ENCODE measurements at places on chromosomes 3 and 15.

GRCh38 chr15:70254311-70254869 lies 156.7 kb upstream of the TLE3 start:
- DNase-seq = no peak

GRCh38 chr3:134350861-134351311 lies 23.4 kb downstream of the AMOTL2 start:
- no peak for DNase-seq

DNA sequence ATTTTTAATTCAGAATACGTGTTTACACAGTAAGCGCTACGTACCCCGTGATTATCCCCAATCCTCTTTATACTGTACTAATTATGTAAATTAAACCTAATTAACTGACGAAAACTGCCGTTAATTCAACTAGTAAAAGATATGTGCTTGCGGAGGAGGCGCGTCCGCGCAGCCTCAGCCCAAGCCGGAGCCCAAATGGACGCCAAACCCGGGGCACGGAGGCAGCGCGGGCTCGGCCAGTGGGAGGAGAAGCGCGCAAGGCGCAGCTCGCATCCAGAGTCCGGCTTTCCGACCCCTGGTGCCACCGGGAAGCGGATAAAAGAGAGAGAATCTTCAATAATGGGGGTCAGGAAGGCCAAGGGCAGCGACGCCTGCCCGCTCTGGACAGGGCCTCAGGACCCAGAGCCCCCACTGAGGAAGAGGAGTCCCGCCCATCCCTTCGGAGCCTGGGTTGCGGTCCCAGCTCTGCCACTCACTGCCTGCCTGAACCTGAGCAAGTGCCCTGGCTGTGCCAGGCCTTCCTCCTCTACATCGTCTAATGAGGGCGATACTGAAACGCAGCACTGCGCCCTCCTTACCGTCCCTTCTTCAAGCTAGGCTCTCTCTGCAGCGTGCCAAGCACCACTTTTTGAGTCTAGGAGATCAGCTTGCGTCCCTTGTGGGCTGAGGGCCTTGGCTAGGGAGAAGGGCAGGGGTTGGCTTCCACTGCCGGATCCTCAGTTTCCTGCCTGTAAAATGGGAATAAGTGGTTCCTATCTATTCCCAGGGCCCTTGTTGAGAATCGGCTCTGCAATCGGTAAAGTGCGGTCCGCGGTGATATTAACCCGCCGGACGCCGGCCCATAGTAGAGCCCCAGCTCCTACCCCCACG lies 5.0 kb upstream of the SKOR1 start:
- no peak for DNase-seq

- DNase-seq = no peak
Observed at GRCh38 chr3:158568784-158569183, 2.2 kb upstream of the MLF1 start.

DNA sequence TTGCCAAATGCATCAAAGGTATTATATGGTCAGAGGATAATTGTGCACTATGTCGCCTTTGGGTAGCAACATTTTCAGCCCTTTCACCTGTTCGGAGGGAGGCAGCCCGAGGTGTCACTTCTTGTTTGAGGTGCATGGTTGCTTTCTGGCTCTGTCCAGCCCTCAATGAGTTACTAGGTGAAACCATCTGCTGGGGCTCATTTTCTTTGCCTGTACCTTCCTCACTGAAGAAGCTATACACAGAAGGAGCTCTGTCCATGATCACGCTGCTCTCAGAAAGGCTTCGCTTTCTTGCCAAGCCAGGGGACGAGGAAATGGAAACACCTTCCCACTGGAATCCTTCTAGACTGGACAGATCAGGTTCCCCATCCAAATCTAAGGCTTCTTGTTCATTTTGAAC lies 42.7 kb downstream of the ZNF106 start:
- DNase-seq = no peak

DNA sequence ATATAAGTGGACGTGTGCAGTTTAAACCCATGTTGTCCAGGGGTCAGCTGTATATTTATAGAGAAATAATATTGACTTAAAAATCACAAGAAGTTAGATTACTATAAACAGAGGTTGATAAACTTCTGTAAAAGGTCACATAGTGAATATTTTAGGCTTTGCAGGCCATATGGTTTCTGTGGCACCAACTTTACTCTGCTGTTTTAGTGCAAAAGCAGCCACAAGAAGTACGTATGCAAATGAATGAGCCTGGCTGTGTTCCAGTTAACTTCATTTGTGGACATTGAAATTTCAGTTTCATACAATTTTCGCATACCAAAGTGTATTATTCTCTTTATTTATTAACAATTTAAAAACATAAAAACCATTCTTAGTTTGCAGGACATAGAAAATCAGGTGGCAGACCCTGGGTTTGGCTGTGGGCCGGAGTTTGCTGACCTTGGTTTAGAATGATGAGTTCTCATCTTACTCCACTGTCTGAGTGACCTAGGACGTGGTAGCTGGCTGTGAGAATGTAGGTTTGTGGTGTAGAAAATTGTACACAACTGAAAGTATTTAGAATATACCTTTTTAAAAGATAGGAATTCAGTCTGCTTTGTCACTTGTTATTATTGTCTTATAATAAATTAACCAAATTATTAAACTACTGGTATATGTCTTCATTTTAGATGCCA lies 16.3 kb downstream of the FAN1 start:
- no peak for DNase-seq

DNA sequence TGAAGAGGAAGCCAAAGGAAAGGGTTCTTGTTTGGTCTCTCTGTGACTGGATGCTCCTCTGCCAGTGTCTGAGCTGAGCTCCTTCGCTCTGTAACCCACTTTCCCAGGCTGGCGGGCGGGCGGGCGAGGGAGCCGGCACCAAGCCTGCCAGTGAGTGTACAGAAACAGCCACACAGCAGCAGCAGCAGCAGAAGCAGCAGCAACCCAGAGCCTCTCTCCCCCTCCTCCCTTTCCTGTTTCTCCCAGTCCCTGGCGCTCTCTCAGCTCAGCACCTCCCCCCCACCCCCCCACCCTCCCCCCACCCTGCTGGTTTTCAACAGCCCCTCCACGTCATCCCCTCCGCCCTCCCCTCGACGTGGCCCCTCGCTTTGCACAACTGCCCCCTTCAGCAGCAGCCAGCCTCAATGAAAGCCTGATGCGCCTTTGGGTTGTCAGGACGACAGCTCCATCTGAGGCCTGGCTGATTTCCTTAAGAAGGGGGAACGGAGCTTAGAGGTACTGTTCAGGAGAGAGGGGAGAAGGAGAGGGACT lies at the start of gene LSAMP:
Gene LSAMP, minus strand, starts transcription at position 177 of the 531 bp plus-strand sequence.
- DNase-seq = no peak

Measured in LNCaP clone FGC (cell line).